ENCODE measurements at places on chromosomes 5 and 9. TPM values are rescaled to one million over a fixed set of nuclear protein-coding genes. Genes with fewer than 3 reads are reported as not detected.
A peak's percentile ranks its signal among the peaks of the same experiment; 100 is the strongest.

DNA sequence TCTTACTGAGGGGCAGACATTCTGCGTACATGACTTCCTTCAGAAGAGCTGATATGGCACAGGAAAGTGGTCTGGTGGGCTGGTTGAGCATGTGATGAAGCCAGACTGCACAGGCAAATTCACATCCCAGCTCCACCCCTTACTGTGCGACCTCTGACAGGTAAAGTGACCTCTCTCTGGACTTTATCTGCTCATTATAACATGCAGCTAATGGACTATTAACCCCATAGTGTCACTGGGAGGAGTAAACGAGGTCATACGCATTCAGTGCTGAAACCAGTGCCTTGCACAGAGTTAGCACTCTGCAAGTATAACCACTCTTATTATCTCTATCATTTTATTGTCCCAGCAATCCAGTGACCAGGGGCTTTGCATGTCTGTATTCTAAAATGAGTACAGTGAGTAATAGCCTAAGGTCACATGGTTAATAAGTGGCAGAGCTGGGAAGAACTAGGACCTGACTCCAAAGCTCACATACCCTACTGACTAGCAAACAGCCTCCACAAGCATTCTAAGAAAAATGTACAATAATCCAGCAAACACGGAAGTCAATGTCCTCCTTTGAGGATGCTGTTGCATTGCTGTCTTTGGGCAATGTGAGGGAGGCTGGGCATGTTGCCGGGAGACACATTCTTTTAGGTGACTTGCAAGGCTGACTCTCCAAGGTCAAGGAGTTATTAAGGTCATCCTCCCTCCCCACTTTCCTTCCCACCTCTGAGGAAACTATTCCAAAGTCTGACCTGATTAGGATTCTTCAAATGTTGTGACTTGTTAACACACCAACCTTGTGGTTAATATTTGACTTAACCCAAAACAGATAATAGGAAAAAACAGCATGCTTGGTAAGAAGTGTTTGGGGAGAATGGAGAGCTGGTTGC lies 19.0 kb downstream of the GLRX start:
- DNase-seq: no peak
- H3K36me3 ChIP-seq: peaks cover 2% of the 10 kb centered on the region
- no peak overlapping the region for H3K27ac ChIP-seq

DNA sequence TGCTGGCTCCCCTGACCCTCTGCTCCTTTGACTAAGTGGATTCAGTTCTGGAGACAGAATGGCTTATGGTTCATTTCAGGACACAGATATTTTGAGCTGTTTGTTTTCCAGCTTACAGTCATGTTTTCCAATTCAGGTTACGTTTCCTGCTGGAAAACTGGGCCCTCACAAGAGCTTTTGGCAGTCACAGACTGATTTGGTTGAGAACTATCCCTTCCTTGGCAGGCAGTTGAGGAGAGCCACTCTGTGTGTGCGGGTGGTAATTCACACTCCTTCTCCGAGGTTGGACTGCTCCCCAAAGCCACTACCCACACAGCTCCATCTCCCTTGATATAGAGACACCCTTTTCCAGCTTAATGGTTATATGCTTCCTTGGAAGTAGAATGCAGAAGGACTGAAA lies 534.5 kb downstream of the TMEM38B start:
- no peak for DNase-seq
- H3K4me1 ChIP-seq: no peaks in the 10 kb centered on the region
- no peak overlapping the region for H3K4me3 ChIP-seq
- H3K27ac ChIP-seq: no peak overlapping the region
- H3K36me3 ChIP-seq: no peaks in the 10 kb centered on the region

The CORO2A gene
- total RNA-seq: 12.2 TPM

GRCh38 chr9:131053896-131054295 lies 42.4 kb upstream of the AIF1L start:
- DNase-seq: no peak
- H3K4me1 ChIP-seq: no peaks in the 10 kb centered on the region

DNA sequence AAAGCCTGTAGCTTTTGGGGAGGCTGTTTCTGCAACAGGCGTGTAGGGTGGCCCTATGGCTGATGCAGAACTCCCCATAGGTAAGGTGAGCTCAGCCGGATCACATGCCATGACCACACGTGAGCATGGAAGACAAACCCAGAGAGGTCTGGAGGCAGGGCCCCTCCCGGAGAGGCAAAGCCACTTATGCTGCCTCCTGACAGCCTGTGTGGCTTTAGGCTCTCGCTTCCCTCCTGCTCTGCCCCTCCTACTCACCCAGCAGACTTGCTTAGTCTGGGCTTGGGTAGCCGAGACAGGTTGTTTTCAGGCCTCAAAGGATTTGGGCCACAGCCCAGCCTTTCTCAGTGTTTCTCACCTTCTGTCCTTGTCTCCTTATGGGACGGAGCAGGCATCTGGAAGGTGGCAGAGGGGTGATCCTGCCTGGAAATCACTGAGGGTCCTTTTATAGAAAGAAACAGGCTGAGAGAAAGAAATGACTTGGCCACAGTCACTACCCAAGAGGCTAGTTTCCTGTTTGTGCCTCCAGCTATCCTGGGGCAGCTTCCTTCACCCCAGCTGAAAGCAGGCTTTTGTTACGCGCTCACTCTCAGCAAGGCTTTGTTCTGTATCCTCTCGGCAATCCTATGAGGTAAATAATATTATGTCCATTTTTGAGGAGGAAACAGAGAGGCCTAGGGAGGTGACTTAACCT lies 89.9 kb downstream of the DAB2IP start:
- no peak for DNase-seq
- H3K36me3 ChIP-seq: no peaks in the 10 kb centered on the region
- peaks cover 4% of the 10 kb centered on the region for H3K4me1 ChIP-seq
- peaks cover 4% of the 10 kb centered on the region for H3K27me3 ChIP-seq

- H3K27me3 ChIP-seq: no peaks in the 10 kb centered on the region
- no peak for DNase-seq
- H3K4me1 ChIP-seq: no peaks in the 10 kb centered on the region
- no peak overlapping the region for H3K27ac ChIP-seq
- H3K4me3 ChIP-seq: no peak overlapping the region
Measured at GRCh38 chr9:134205672-134206310, 41.4 kb upstream of the RNU6ATAC start.

DNA sequence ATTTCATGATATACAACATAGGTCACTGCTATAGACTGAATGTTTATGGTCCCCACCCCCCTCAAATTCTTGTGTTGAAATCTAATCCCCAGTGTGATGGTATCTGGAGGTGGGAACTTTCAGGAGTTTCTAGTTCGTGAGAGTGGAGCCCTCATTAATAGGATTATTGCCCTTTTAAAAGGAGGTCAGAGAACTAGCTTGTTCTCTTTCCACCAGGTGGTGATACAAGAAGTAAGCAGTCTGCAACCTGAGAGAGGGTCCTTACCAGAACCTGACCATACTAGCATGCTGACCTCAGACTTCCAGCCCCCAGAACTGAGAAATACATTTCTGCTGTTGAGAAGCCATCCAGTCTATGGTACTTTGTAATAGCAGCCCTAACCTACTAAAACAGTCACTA lies 33.3 kb downstream of the TMEM161B start:
- no peak overlapping the region for H3K27ac ChIP-seq
- no peak overlapping the region for H3K4me3 ChIP-seq
- peaks cover 31% of the 10 kb centered on the region for H3K36me3 ChIP-seq
- no peaks in the 10 kb centered on the region for H3K27me3 ChIP-seq

DNA sequence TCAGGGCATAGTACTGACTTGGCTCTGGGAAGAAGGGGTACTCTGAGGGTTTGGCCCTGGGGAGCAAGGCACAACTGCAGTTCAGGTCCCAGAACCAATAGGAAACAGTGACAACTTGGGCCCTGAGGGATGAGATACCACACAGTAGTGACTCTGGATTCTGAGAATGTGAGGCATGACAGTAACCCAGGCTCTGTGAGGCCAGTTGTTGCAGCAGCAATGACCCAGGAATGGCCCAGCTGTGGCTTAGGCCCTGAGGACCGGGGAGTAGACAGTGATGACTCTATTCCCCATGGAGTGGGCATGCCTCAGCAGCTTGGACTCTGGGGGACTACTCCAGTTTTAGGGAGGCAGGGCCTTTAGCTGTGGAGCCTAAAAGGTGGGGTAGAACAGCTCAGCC lies 21.5 kb upstream of the NFIL3 start:
- H3K4me3 ChIP-seq: no peak overlapping the region
- H3K4me1 ChIP-seq: no peaks in the 10 kb centered on the region
- DNase-seq: no peak
- no peak overlapping the region for H3K27ac ChIP-seq
- peaks cover 18% of the 10 kb centered on the region for H3K27me3 ChIP-seq

The GPR150 gene
- total RNA-seq: 0.76 TPM

The SPINK4 gene
- not detected for total RNA-seq

- peaks cover 8% of the 10 kb centered on the region for H3K27me3 ChIP-seq
- no peak overlapping the region for H3K27ac ChIP-seq
- no peak overlapping the region for H3K4me3 ChIP-seq
- no peak for DNase-seq
- H3K4me1 ChIP-seq: no peaks in the 10 kb centered on the region
- no peaks in the 10 kb centered on the region for H3K36me3 ChIP-seq
Measured at GRCh38 chr5:61767231-61768080, 435.4 kb downstream of the ZSWIM6 start.

The IL9 gene
- not detected for total RNA-seq

The ADAM19 gene
- total RNA-seq: 12.3 TPM

GRCh38 chr5:156589104-156589945 lies 260.8 kb upstream of the PPP1R2B start:
- no peak overlapping the region for H3K27ac ChIP-seq
- no peaks in the 10 kb centered on the region for H3K36me3 ChIP-seq
- H3K4me1 ChIP-seq: no peaks in the 10 kb centered on the region

The PALM2AKAP2 gene
- not detected for total RNA-seq

- no peaks in the 10 kb centered on the region for H3K4me1 ChIP-seq
- no peak overlapping the region for H3K4me3 ChIP-seq
- DNase-seq: no peak
- H3K27ac ChIP-seq: no peak overlapping the region
Measured at GRCh38 chr9:119044806-119045205, 324.4 kb downstream of the BRINP1 start.

The ZNG1C gene
- 57.8 TPM for total RNA-seq

- H3K27me3 ChIP-seq: peaks cover 9% of the 10 kb centered on the region
- H3K4me1 ChIP-seq: no peaks in the 10 kb centered on the region
- peak; percentile 4 for DNase-seq
Measured at GRCh38 chr5:73902327-73903051, 276.5 kb downstream of the ARHGEF28 start.

The MEIKIN gene
- total RNA-seq: not detected

- H3K27me3 ChIP-seq: peaks cover 14% of the 10 kb centered on the region
- no peak overlapping the region for H3K27ac ChIP-seq
- DNase-seq: no peak
- H3K36me3 ChIP-seq: no peaks in the 10 kb centered on the region
- no peak overlapping the region for H3K4me3 ChIP-seq
Measured at GRCh38 chr5:1701216-1701864, 98.3 kb downstream of the MRPL36 start.

GRCh38 chr5:173231996-173232498 lies 3.0 kb downstream of the NKX2-5 start:
- peaks cover 24% of the 10 kb centered on the region for H3K4me1 ChIP-seq
- no peak for DNase-seq
- peak overlapping the region; percentile 29 for H3K4me3 ChIP-seq
- H3K27ac ChIP-seq: no peak overlapping the region
- no peaks in the 10 kb centered on the region for H3K36me3 ChIP-seq

DNA sequence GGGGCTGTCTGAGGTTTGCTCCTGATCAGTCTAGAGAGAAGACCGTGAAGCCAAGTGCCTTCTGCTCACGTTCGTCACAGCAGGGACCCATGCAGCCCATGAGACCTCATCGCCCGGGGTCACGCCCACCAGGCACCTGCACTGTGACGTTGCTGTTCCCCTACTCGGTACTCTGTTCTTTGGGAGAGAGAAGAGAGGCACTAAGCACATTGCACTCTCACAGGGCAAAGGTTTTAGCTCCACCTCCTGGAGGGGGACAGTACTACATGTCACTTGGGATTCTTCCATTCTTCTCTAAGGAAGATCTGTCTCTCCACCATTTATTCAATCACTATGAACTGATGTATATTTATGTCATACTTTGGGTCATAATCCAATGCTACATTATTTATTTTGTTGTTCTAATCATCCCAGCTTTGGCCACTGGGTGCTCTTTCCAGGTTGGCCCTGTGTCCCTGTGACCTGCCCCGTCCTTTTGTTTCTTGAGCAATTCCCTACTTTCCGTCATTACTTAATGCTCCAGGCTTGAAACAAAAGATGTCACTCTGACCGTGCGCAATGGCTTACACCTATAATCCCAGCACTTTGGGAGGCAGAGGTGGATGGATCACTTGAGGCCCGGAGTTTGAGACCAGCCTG lies 31.4 kb upstream of the BRD3 start:
- no peaks in the 10 kb centered on the region for H3K36me3 ChIP-seq
- H3K4me1 ChIP-seq: no peaks in the 10 kb centered on the region
- no peak overlapping the region for H3K27ac ChIP-seq
- DNase-seq: peak; percentile 78

The CANX gene
- 431 TPM for total RNA-seq

The PDE6A gene
- not detected for total RNA-seq

GRCh38 chr5:119088438-119088837 lies 17.6 kb downstream of the DMXL1 start:
- H3K4me1 ChIP-seq: peaks cover 25% of the 10 kb centered on the region
- peaks cover 21% of the 10 kb centered on the region for H3K36me3 ChIP-seq

- DNase-seq: no peak
- no peaks in the 10 kb centered on the region for H3K4me1 ChIP-seq
- H3K27ac ChIP-seq: no peak overlapping the region
- no peaks in the 10 kb centered on the region for H3K27me3 ChIP-seq
- H3K4me3 ChIP-seq: no peak overlapping the region
- H3K36me3 ChIP-seq: no peaks in the 10 kb centered on the region
Measured at GRCh38 chr5:89728750-89729149, 680.8 kb downstream of the CETN3 start.

The PCDH12 gene
- total RNA-seq: 0.61 TPM
